ENCODE measurements at places on chromosomes 4 and X. TPM values are rescaled to one million over a fixed set of nuclear protein-coding genes. Genes with fewer than 3 reads are reported as not detected.

Gene SLC9A7
- total RNA-seq: 7.5 TPM

Gene VBP1
- 60.3 TPM for total RNA-seq

Gene OTC
- total RNA-seq: not detected

Gene TBX22
- not detected for total RNA-seq

Gene MGAT4D
- total RNA-seq: not detected

Gene TDO2
- total RNA-seq: not detected

Gene IL13RA2
- total RNA-seq: 0.47 TPM

Gene TEX13C
- total RNA-seq: not detected

Gene ASIC5
- total RNA-seq: not detected

Gene GNRHR
- not detected for total RNA-seq

Gene OPHN1
- 4.3 TPM for total RNA-seq

Gene CD40LG
- not detected for total RNA-seq

Gene AWAT2
- not detected for total RNA-seq

Gene ARMCX2
- total RNA-seq: 43.9 TPM

Gene AIFM1
- 35.6 TPM for total RNA-seq
